ENCODE measurements at places on chromosomes 1 and 21.

DNA sequence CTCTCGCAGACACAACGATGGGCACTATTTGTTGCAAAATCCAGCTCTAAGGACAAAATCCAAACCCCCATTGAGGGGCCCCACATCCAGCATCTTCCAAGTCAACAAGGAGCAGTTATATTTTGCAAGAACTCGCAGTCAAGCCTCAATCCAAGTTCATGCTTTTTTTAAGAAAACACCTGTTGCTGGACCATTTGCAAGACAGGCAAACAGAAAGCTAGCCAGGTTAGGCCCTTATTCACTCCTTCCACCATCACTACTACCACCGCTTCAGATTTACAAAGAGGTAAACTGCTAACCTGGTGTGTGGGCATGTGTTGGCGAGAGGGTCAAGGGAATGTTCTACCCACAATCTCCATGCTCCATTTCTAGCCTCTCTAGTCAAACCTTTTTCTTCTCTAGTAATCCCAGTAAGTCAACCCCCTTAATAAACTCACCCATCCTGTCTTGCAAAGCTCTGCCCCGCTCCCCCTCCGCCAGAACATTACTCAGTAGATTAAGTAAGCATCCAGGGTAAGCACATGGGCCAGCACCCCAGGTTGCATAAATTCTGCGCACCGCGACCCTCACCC lies 703 bp downstream of the ERI3 start:
- no peak for DNase-seq

- no peak for DNase-seq
Measured at GRCh38 chr21:43273708-43274021, 104.9 kb downstream of the CRYAA start.

GRCh38 chr1:113786069-113786468 lies 26.2 kb downstream of the RSBN1 start:
- DNase-seq: no peak

- no peak for DNase-seq
Measured at GRCh38 chr1:187839873-187840272, 1011.1 kb downstream of the PLA2G4A start.

DNA sequence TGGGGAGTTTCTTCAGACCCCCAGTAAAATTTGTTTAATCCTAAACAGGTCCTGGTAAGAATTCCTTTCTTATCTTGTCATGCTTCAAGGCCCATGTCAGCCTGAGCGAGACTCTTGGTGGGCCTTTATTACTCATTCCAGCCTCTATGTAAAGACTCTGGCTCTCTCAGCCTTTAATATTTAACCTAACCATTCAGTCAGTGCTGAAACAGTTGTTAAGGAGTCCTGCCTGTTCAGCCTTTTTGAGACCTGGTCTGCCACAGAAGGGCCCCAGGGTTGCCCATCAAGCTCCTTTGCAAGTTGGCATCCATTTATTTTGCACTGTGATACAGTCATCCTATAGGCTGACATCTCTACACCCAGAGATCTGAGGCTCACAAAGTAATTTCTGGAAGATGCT lies 107.7 kb upstream of the VANGL1 start:
- DNase-seq: no peak

DNA sequence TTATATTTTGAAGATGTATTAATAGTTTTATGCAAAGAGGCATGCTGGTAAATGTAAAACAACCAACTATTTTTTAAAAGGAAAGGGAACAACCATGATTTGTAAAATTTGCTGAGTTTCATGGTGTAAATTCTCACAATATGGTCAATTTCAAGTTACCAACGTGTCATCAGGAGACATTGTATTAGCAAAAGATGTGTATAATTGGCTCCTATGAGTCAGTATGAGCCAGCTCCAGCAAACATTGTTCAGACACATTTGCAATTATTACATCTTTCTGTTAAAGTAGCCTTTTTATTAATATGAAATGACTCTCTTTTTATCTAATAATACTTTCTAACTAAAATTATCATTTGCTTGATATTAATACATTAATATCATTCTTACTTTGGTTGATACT lies 15.3 kb downstream of the CFH start:
- no peak for DNase-seq

DNA sequence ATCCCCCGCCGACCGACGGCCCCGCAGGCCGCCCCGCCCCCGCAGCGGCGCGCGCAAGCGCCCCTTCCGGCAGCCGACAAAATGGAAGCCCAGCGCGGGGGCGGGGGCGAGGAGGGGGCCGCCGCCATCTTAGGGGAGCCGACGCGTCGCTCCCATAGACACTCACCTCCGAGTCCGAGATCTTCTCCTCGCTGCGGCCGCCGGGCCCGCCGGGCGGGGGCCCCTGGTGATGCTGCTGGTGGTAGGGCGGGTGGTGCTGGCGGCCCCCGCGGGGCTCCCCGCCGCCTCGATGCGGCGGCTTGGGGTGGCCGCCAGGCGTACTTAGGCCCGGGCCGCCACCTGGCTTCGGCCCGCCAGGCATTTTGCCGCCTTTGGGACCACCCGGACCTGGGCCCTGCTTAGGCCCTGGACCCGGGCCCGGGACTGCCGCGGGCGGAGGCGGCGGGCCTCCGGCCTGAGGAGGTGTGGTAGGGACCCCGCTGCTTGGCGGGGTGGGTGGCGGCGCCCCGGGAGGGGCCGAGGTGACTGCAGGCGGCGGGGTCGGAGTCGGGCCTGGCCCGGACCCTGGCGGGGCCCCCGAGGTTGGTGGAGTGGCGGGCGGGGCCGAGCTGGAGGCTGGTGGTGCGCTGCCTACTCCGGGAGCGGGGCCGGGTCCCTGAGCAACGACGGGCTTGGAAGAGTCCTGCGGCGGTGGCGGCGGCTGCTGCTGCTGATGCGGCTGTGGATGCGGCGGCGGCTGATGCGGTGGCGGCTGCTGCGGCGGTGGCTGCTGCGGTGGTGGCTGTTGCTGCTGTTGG lies 691 bp downstream of the SFPQ start:
- peak; percentile 31 for DNase-seq

- DNase-seq: no peak
Measured at GRCh38 chr1:17527036-17527914, 12.2 kb upstream of the ARHGEF10L start.

- DNase-seq: no peak
Measured at GRCh38 chr1:24708938-24709337, 36.3 kb upstream of the CLIC4 start.

DNA sequence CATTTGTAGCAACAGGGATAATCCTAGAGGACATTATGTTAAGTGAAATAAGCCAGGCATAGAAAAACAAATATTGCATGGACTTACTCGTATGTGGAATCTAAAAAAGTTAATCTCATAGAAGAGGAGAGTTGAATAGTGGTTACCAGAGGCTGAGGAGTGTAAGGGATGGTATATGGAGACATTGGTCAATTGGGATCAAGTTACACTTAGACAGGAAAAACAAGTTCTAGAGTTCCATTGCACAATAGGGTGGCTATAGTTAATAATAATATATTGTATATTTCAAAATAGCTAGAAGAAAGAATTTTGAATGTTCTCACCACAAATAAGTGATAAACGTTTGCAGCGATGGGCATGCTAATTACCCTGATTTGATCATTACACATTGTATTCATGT lies 354.6 kb downstream of the SEC16B start:
- no peak for DNase-seq

DNA sequence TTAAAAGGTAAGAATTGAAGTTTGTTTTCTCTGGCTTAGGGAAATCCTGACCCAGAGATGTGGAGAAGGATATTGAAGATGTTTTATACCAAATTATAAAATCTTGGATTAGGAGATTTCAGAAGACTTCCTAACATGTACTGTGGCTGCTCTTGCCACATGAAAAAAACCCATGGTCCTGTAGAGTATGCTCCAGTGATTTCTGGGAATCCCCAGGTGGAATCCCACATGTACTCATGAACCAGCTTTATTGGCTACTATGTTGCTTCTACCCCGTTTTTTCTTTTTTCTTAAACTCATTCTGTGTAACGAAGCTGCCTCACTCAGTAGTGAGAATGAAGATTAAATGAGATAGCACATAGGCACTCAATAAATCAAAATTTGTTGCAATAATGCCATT lies 132.7 kb upstream of the SGIP1 start:
- no peak for DNase-seq

DNA sequence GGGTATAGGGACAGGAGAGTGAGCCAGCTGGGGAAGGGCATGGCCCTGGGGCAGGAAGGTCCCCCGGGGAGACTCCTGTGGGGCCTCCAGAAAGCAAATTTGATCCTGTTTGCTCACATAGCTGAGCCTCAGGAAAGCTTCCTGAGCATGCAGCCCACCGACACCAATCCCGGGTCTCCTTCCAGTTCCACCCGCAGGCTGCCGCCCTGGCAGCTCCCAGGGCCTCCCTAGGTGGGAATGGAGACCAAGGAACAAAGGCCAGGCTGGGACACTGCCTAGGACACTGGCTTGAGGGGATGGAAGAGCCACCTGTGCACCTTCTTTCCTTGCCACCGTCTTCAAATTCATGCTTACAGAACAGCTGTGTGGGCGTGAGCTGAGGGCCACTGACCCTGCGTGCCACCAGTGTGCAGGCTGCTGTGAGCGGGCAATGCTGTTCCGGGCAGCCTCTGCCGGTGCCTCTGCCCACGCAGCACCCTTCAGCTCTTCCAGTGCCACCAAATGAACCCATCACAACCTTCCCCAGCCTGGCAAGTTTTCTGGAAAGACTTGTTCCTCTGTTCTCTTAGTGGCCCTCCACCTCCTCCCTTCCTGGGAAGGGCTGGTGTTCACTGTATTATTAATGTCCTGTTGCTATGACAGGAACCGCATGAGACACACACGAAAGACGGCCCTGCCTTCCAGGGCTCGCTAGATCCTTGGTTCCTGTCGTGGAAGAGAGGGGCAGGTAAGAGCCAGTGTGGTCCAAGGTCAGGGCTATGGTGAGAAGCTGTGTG lies 53.6 kb downstream of the ACBD3 start:
- no peak for DNase-seq

- DNase-seq: no peak
Measured at GRCh38 chr1:198174297-198174696, 17.5 kb downstream of the NEK7 start.

- DNase-seq: no peak
Measured at GRCh38 chr1:31645274-31645568, 545 bp upstream of the PEF1 start.

DNA sequence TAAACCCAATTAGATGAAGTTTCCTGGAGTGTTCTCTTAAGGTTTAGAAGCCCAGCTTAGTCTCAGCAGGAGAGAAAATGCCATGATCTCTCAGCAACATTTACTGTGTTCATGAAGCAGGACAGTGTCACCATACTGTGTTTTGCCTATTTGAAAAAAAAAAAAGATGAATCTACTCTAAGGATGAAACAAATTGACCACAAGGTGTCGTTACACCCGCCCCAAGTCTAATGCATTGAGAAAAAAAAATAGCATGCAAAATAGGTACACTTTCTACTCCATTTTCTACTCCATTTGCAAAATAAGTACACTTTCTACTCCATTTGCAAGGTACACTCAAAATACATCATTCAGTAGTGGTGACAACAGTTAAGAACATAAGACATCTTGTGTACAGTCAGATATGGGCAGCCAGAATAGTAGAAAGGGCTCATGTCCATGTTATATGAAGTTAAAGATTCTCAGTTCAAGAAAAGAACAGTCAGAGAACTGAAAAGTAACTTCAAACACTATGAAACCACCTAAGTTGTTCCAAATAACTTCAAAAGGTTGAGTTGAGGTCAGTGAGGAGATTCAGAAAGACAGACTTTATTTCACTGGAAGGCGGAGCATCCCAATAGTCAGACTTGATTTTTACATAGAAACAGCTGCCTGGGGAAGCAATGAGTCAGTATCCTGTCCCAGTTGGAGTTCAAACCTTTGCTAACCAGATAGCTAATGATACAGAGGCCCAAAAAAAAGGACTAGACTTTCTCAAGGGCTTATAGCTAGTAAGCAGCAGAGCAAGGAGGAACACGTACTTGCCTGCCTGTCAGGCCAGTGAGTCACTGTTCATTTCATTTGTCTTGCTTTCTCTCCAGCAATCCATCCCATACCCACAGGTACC lies 13.3 kb downstream of the PLPPR5 start:
- DNase-seq: no peak

- no peak for DNase-seq
Measured at GRCh38 chr1:100683448-100684349, 35.8 kb upstream of the VCAM1 start.

- DNase-seq: no peak
Measured at GRCh38 chr1:209417761-209418160, 165.8 kb upstream of the CAMK1G start.

GRCh38 chr1:222995620-222996309 lies 147.3 kb downstream of the TLR5 start:
- DNase-seq: no peak

DNA sequence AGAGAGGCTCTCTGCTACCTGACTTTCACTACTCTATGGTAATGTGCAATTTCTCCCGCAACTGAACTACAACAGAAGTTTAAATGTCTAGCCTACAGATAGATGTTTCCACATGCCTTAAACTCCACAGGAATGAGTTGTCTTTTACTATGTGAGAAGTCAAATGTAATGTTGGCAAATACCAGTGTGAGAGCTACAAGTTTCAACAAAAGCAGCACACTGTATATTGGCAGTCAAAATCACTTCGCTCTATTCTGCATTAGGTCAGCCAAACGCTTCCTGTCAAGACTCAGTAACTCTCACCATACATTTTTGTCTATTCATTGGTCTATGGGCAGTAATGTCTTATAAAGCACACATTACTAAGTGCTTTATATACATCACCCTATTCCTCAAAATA lies 41.9 kb downstream of the LUZP1 start:
- DNase-seq: no peak

GRCh38 chr1:65423884-65424572 lies 3.6 kb downstream of the LEPR start:
- no peak for DNase-seq

- DNase-seq: no peak
Measured at GRCh38 chr1:234515411-234515810, 36.4 kb upstream of the TARBP1 start.

GRCh38 chr1:224914292-224914900 lies 15.1 kb upstream of the DNAH14 start:
- no peak for DNase-seq

- DNase-seq: no peak
Measured at GRCh38 chr21:31143036-31143435, 104.8 kb upstream of the KRTAP19-8 start.

DNA sequence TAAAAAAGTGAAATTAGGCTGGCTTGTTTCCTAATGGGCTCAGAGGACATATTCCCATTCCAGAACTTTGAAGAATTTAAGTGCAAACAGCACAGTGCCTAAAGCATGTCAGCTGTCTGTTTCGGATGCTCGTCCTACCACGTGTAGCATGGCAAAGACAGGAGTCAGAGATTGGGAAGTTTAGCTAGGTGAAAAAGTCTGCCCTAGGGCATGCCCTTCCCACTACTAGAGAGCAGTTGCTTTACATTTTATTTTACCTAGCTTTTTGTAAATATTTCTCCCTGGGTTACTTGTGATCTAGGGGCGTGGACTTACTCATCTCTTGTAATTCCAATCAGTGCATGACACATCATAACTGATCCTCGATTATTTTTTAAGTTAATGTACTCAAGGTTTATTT lies 111.1 kb downstream of the LMO4 start:
- no peak for DNase-seq
